D341Med (cell line): ENCODE measurements at places on chromosomes 4 and X.

- no peak for DNase-seq
Observed at GRCh38 chr4:74962584-74962983, 29.7 kb downstream of the PARM1 start.

GRCh38 chr4:89008166-89008565 lies 48.8 kb downstream of the FAM13A start:
- DNase-seq, result no peak

DNA sequence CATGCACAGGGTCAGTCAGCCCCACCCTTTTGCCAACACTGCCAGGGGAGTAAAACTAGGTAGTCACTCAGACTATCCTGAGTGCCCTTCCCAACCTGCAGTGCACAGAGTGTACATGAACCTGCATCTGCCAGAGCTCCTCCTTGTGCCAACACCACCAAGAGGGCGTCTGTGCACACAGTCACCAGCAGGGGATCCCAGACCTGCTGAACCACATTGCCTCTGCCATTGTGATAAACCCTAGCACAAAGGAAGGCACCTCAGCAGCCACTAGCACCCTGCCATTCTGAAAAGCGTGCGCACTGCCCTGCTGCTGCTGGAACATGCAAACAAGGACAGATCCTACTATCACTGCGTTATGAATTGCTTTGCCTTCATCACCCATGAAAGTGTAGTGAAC lies 247.8 kb upstream of the POU3F4 start:
- no peak for DNase-seq

- DNase-seq, result no peak
Observed at GRCh38 chr4:37798616-37799015, 27.9 kb upstream of the PGM2 start.

GRCh38 chr4:86498863-86499166 lies 95.3 kb upstream of the PTPN13 start:
- no peak for DNase-seq

DNA sequence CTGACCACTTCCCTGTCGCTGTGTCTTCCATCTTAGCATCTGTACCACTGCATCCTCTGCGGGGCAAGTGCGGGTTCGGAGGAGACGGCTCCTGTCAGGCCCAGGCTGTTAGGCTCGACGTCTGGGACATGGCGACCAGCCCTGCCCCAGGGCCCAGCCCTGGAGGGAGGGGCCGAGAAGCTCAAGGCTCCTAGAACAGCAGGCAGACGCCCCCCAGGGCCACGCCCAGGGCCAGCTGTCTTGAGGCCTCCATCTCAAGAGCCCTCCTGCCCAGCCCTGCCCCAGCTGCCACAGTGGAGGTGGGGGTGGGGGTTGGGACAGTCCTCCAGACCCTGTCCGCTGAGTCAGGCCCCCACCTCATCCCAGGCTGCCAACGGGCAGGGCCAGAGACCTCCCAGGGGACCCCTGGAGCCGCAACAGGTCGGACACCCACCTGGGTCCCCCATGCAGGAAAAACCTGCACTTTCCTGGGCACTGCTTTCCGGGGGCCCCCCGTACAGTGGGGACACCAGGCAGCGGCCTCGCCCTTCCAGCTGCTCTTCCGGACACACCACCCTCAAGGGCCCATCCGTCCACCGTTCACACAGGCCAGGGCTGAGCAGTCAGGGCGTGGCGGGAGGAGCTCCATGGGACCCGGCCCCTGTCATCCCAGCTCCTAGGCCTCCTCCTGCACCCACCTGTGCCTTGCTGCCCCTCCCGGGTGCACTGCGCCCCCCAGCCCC lies 83.1 kb downstream of the FAM53A start:
- DNase-seq, result no peak

GRCh38 chr4:56863441-56864139 lies 42.1 kb upstream of the SPINK2 start:
- DNase-seq, result no peak

DNA sequence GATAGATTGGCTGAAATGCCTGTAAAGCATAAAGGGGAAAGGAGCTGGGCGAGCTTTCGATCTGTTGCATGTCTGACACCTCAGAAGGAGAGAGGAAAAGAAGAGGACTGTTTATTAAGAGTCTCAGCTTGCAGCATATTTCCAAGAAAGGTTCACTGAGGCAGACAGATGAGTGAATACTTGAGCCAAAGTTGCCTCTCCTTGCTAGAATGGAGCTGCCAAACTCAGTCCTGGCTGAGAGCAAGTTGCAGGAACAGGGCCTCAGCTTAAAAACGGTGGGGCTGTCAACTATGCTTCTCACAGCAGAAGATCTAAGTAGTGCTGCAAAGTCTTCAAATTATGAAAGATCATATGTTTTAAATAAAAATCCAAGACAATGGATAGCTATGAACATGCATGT lies 707.5 kb downstream of the PCDH7 start:
- DNase-seq, result no peak

GRCh38 chrX:48761674-48762471 lies at the start of gene GLOD5:
GLOD5 (plus strand) TSS chrX:48761747; CDS start chrX:48761791, 44 bp downstream.
- peak; percentile 62 for DNase-seq

- no peak for DNase-seq
Observed at GRCh38 chr4:155883895-155884294, 17.8 kb upstream of the ASIC5 start.
